ENCODE measurements at places on chromosomes 7 and 10. TPM values are rescaled to one million over a fixed set of nuclear protein-coding genes. Genes with fewer than 3 reads are reported as not detected.

GRCh38 chr7:6423942-6424701, 23.6 kb downstream of the DAGLB start:
- no peak for DNase-seq

- DNase-seq: no peak
Measured at GRCh38 chr7:29248713-29249382, 54.3 kb downstream of the CHN2 start.

DNA sequence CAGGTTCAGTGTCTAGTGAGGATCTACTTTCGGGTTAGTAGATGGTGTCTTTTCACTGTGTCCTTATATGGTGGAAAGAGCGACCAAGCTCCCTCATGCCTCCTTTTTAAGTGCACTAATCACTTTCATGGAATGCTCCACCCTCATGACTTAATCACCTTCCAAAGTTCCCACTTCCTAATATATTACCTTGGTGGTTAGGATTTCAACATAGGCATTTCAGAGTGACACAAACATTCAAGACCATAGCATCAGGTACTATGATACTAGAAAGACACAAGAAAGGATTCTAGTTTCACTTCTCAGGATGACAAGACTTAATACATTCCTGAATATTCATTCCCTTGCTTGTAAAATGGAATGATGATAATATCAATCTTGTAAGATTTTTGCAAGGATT, 119.1 kb upstream of the FAM3C start:
- DNase-seq: no peak

- no peak for DNase-seq
Measured at GRCh38 chr10:123781956-123782500, 109.6 kb downstream of the CPXM2 start.

The PALD1 gene
- 177 TPM for total RNA-seq

GRCh38 chr7:158672975-158673374, 31.6 kb downstream of the NCAPG2 start:
- no peak for DNase-seq

- no peak for DNase-seq
Measured at GRCh38 chr10:132392811-132393694, 3.9 kb upstream of the PWWP2B start.

GRCh38 chr7:53917637-53918036, 624.5 kb upstream of the VSTM2A start:
- no peak for DNase-seq

GRCh38 chr7:90777041-90777440, 180.9 kb downstream of the CDK14 start:
- DNase-seq: no peak

DNA sequence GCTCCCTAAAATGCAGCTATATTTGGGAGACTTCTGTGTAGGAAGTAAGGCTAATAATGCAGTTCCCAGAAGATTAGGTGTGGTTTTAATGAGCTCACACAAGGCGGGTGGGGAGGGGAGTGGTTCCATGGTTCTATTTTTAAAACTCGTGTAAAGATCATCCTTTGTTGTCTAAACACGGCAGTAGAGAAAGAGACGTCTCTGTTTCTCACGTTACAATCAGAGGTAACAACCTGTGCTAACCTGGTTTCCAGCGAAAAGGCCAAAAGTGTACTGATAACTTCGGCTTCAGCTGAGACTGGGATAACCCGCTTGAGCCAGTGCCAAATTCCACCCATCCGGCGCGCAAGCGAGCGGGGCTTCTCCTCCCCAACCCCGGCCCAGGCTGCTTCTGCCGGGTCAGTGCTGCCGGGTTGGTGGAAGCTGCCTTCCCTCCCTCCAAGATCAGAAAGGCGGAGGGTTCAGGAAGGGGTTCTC, 2.5 kb upstream of the MAP3K8 start:
- no peak for DNase-seq

- peak; percentile 26 for DNase-seq
Measured at GRCh38 chr10:35446439-35446838, 110.1 kb downstream of the CCNY start.

DNA sequence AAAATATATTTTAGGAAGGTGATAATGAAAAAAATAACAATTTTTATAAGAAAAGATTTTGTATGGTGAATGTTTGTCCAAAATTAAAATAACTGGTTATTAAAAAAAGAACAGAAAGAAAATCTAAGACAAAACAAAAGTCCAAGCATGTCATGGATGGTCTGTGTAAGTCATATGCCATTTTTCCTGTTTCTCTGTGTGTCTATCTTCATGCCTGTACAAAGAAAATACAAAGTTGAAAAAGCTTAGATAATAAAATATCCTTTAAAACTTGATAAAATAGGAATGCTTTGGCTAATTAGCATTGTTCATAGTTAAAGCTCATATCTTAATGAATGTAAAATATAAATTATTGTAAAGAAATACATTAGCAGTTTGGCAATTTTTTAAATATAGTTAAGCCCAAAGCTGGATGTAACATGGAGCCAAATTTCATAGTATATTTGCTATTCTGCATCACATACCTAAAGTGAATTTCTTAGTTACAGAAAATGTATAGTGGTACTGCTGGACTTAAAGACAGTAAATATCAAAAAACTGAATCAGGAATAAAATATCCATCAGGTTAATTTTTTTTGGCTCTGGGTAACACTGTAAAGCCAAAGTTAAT, 661.1 kb downstream of the PCDH15 start:
- DNase-seq: no peak

The FAM131B gene
- total RNA-seq: 0.13 TPM

The FAM25C gene
- not detected for total RNA-seq

GRCh38 chr7:45978010-45978681, 57.1 kb upstream of the IGFBP3 start:
- peak; percentile 78 for DNase-seq

DNA sequence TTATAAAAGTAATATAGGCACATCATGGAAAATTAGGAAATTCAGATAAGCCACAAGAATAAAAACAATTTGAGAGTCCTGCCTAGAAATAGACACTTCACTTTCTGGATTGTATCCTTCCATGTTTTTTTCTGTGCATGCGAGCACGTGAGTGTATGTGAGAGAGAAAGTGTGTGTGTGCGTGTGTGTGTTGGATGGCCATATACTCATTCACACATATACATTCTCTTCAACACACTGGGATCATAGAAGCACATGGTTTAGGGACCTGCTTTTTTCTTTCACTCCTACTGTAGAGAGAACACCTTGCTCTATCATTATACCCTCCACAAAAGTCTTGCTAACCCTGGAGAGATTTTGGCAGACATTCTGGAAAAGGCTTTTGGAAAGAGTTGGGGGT, 7.5 kb downstream of the FFAR4 start:
- no peak for DNase-seq

- no peak for DNase-seq
Measured at GRCh38 chr7:121824276-121824675, 48.7 kb upstream of the PTPRZ1 start.

DNA sequence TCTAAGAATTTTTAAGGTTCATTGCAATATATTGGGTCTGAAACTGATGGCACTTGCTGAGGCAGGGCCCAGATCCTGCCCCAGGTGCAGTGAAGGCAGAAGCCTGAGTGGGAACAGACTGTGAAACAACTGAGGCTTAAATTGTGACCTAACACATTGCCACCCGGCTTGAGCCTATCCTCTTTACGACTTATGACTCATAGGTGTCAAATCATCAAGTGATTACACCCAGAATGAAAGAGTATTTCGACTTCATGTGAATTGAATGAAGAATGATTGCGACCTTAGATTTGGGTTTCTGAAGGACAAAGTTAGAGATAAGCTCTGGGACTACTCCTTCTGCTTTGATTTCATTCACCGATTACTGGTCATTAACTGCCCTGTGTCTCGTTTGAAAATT, 200.9 kb downstream of the CREB5 start:
- DNase-seq: no peak

DNA sequence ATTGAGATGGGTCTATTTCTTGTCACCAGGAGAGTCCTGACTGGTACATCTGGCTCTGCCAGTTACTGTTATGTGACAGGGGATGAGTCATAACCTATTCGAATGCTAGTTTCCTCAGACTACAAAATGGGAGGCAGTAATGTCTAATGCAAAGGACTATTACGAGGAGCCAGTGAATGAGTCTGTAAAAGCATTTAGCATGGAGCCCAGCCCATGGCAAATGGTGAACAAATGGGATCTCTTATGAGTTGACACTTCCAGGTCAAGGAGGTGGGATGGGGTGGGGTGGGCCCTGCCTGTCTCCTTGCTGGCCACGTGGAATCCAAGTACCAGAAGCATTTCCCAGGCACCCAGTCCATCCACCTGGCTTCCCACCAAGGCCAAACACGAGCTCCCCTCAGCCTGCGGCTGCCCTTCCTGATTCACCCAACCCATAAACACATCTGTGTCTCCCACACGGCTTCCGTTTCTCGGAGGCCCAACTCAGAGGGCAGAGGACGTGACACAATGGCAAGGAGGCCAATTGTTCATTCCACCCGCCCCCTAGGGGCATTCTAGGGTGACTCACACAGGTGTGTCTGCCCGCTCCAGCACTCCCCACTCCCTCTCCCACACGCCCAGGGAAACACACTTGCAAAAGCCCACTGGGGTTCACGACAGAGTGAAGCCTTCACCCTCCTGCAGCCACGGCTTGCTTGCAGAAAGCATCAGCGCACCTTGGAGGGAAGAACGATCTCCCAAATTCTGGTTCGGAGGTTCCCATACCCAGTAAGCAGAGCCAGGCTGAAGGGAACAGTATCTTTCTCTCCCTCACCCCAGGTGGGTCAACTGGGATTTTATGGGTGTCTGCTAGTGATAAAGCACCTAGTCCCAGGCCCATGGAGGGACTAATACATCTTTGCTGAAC, 109.8 kb downstream of the SH3PXD2A start:
- peak; percentile 56 for DNase-seq

GRCh38 chr7:74283858-74284447, 5.3 kb upstream of the CLIP2 start:
- no peak for DNase-seq

GRCh38 chr7:34277016-34277802, 371.9 kb downstream of the BMPER start:
- DNase-seq: no peak

The LSM8 gene
- total RNA-seq: 35.3 TPM

DNA sequence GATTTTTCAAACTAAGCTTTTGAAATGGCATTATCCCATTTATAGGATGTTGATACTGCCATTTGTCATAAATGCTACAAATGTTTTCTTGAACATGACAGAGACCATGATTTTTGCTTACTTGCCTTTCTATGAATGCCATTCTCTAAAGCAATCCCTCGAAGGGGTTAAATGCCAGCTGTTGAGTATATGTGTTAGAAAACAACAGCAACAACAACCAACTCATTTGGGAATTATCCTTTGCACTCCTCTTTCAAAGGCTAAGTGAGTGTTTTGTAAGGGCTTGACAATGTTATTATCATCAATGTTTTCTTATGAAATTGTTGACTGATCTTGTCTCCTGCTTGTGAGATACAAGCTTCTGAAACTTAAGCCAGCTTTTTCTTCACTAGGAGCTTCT, 529.4 kb downstream of the SORCS3 start:
- no peak for DNase-seq

GRCh38 chr10:44425466-44425865, 40.6 kb upstream of the CXCL12 start:
- DNase-seq: no peak

The CHST3 gene
- total RNA-seq: 4.6 TPM

DNA sequence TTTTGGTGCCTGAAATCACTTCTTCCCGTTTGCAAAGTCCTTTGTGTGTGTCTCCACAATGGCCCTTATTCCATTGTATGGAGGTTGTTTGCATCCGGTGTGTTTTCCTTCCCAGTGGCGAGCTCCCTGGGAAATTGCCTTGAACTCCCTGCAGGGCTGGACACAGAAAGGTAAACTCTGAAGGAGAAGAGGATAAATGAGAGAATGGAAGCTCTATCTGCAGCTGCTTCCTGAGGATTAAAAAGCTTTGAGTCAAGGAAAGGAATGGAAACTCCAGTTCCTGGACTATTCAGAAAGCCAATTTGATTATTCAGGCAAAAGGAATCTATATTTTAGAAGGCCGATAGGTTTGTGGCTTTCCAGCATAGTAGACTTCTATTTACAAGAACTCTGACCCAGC, 4.4 kb upstream of the GRK5 start:
- DNase-seq: no peak

- no peak for DNase-seq
Measured at GRCh38 chr7:151432658-151433521, 7.1 kb downstream of the CRYGN start.

The DKK1 gene
- total RNA-seq: 12.7 TPM

GRCh38 chr10:102467971-102468438, 16.7 kb upstream of the C10orf95 start:
- no peak for DNase-seq

DNA sequence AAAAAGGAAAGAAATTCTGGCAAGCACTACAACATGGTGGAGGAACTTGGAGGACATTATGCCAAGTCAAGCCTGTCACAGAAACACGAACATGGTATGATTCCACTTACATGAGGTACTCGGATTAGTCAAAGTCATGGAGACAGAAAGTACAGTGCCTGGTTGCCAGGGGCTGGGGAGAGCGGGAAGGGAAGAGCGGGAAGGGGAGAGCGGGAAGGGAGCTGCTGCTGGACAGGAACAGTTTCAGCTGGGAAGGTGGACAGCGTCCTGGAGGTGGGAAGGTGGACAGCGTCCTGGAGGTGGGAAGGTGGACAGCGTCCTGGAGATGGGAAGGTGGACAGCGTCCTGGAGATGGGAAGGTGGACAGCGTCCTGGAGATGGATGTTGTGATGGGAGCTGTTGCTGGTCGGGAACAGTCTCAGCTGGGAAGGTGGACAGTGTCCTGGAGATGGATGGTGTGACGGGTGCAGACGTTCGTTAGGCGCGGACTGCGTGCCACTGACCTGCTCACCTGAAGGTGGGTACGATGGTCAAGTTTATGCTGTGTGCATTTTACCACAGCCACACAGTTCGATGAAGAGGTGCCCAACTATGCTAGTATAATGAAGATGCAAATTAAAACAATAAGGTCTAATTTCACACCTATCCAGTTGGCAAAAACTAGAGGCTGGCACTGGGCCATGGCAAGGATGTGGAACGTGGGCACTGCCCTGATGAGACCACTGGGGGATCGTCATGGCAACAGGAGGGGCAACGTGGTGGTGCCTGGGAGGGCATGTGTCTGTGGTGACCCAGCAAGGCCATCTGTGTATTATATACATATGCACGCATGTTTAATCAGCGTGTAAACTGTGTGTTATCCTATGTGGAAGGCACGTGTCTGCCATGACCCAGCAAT, 103.8 kb downstream of the NKX6-2 start:
- DNase-seq: no peak

GRCh38 chr7:56097700-56098099, 4.9 kb upstream of the PHKG1 start:
- no peak for DNase-seq
